ENCODE measurements at places on chromosomes 5 and 9. TPM values are rescaled to one million over a fixed set of nuclear protein-coding genes. Genes with fewer than 3 reads are reported as not detected.

The CXCL14 gene
- polyA plus RNA-seq: 0.39 TPM

The MYO10 gene
- 99.8 TPM for polyA plus RNA-seq

The UQCRQ gene
- 1,974 TPM for polyA plus RNA-seq

The FRRS1L gene
- polyA plus RNA-seq: 37.6 TPM

The PFN3 gene
- not detected for polyA plus RNA-seq

The PCA3 gene
- 3.6 TPM for polyA plus RNA-seq

The TNFSF15 gene
- not detected for polyA plus RNA-seq

The AGXT2 gene
- polyA plus RNA-seq: not detected

The BBLN gene
- 10.5 TPM for polyA plus RNA-seq

The SLC6A7 gene
- 0.65 TPM for polyA plus RNA-seq

The MUSK gene
- not detected for polyA plus RNA-seq

The LCN15 gene
- not detected for polyA plus RNA-seq

The SLC36A2 gene
- polyA plus RNA-seq: not detected

The GLRA1 gene
- 0.35 TPM for polyA plus RNA-seq

The GABRA1 gene
- 1,123 TPM for polyA plus RNA-seq

The CD74 gene
- polyA plus RNA-seq: 53.5 TPM
